T-cell (primary cell): ENCODE measurements at places on chromosomes 7 and 10.

DNA sequence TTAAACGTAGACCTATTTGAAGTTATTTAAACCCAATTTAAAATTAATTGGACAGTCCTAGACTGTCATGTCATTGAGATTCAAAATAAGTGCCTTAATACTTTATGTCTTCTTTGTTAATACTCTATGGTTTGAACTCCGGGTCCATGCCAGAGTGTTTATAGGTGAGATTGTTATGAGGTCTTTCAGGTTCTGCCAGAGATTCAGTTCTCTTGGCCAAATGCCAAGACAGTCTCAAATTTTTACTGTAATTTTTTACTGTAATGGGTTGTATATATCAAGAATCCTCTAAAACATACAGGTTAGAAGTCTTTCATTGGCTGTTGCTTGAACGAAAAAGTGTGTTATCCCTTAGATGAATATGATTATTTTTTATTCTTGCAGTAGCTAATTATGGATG lies 3.9 kb downstream of the ADD3 start:
- no peak for DNase-seq
- H3K27me3 ChIP-seq, result no peaks in the 10 kb centered on the region
- no peaks in the 10 kb centered on the region for H3K36me3 ChIP-seq
- H3K4me1 ChIP-seq, result peaks cover 59% of the 10 kb centered on the region
- H3K27ac ChIP-seq, result peak overlapping the region; percentile 61

DNA sequence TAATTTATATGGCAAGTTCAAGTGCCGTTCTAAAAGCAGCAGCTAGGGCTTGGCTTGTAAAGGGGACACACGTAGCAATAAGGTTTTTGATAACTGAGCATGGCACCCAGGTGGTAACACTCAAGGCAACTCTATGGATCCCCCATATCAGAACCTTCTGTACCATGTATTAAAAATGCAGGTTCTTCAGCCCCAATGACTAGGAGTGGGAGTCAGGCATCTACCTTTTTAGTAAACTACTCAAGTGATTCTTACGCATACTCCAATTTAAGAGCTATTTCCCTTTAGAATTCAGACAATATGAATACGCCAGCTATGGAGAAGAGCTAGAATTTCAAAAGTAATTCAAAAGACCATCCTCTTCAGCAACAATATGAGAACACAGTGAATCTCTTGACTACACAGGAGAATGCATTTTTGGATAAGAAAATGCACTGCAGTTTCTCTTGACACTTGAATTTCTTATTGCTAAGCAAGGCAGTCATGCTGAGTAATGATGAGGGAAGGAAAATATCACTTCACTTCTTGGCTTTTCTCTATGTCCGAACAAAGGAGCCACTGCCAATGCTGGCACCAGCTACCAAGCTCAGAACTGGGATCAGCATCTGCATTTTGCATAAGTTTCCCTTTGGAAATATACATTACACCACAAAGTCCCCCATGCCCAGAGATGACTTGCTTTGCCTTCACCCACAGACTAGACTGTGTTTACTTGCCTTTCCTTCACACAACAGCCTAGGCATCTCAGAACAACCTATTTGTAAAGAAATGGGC lies 53.5 kb downstream of the ABLIM1 start:
- H3K4me1 ChIP-seq, result no peaks in the 10 kb centered on the region
- H3K36me3 ChIP-seq, result no peaks in the 10 kb centered on the region
- H3K27ac ChIP-seq, result no peak overlapping the region

DNA sequence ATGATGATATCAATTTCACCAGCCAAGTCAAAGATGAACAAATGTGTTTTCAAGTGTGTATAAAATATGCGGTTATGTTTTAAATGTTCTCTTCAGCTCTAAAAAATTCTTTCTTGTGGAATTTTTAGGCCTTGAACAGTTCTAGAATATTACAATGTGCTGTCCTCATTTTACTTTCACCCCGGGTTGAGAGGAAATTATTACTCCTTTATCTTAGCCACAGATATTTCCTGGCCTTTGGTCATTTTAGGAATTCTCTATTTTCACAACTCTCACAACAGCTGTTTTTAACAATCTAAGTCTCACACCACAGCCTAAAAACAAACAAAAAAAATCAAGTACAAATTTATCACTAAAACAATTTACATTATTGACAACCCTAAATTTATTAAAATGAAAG lies 112.2 kb upstream of the HGF start:
- DNase-seq, result no peak
- no peak overlapping the region for H3K27ac ChIP-seq
- no peaks in the 10 kb centered on the region for H3K27me3 ChIP-seq
- H3K36me3 ChIP-seq, result no peaks in the 10 kb centered on the region
- H3K4me1 ChIP-seq, result peaks cover 3% of the 10 kb centered on the region
- H3K4me3 ChIP-seq, result no peak overlapping the region

DNA sequence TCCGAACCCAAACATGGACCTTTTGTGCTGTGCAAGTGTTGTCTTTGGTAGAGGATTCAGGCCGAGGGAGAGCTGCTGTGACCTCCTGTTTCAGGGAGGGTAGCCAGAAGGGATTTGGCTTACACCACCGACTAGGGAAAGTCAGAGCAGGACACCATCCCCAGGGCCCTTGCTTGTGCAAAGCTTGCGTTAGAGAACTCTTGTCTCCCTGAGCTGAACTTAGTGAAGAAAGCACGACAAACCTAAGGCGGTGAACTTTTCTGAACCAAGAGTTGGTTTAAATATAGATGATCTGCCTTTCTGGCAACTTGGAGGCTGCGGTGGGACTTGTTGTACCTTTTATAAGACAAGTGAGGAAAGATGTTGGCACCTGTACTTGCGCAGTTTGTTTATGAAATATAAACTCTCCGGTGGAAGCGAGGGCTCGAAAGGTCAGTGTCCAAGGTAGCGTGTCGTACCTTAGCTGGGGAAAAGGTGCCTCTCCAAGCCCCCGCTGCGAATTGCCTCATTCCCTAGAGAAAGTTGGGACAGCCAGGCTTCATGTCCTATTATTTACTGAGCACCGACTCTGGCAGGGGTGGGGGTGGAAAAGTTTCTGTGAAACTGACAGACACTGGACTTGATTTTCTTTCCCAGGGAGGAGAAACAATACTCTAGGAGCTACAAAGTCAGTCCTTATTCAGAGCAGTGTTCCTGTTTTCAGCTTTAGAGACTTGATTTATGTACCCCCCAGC lies 31.6 kb downstream of the WBP1L start:
- no peak for DNase-seq
- no peak overlapping the region for H3K4me3 ChIP-seq
- H3K36me3 ChIP-seq, result peaks cover 3% of the 10 kb centered on the region
- H3K27me3 ChIP-seq, result no peaks in the 10 kb centered on the region

DNA sequence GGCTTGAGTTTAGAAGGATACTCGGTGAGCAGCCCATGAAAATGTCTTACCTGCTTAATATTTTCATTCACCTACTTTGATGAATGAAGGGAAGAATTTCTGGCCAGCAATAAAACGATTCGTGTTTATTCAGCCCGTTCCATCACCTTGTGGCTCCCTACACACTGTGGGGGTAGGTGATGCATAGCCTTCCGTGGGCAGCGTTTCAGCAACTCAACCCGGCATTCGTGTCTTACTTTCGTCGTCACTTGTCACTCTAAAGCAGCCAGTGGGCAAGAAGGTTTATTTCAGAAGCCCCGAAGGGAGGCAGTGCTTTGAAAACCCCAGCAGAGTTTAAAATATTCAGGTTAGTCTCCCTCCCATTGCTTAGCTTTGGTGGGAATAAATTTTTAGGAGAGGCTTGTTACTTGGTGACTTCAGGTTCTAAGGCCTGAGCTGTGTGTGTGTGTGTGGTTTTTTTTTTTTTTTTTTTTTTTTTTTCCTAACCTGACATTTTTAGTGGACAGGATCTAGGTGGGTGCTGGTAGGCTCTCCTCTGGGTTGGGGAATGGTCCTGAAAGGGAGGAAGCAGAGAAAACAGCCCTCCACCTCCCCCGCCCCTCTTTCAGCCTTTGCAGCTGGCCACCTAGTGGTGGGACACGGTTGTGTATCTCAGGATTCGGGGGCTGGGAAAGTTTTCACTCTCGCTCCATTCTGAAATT lies 1.8 kb downstream of the GRK5 start:
- H3K27me3 ChIP-seq, result no peaks in the 10 kb centered on the region
- DNase-seq, result peak; percentile 38
- peak overlapping the region; percentile 65 for H3K4me3 ChIP-seq
- peak overlapping the region; percentile 58 for H3K27ac ChIP-seq
- no peaks in the 10 kb centered on the region for H3K36me3 ChIP-seq

DNA sequence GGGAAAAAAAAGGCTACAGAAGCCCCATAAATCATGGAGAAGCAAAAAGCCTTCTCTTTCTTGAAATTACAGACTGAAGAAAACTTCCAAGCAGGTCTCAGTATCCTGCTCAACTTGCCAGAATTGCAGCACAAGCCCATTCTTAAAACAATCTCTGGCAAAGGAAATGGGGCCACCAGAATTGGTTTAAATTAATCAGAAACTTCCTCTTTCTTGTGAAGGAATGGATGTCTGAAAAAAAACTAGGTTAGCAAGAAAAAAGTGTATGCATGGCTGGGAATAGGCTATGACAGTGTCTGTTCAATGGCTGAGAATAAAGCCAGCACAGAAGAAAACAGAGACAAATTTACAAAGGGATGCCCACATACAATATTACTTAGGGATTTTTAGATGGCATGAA lies 59.1 kb downstream of the TFEC start:
- no peak for DNase-seq
- H3K36me3 ChIP-seq, result no peaks in the 10 kb centered on the region
- no peaks in the 10 kb centered on the region for H3K27me3 ChIP-seq

- no peak for DNase-seq
- peak overlapping the region; percentile 89 for H3K27ac ChIP-seq
- H3K27me3 ChIP-seq, result peaks cover 3% of the 10 kb centered on the region
- no peaks in the 10 kb centered on the region for H3K36me3 ChIP-seq
- H3K4me3 ChIP-seq, result peak overlapping the region; percentile 94
These were observed 393 bp upstream of the DNAJC1 start for GRCh38 chr10:22003964-22004281.

GRCh38 chr7:41694495-41694894 lies 8.4 kb downstream of the INHBA start:
- no peaks in the 10 kb centered on the region for H3K36me3 ChIP-seq
- DNase-seq, result no peak
- no peak overlapping the region for H3K4me3 ChIP-seq
- no peaks in the 10 kb centered on the region for H3K4me1 ChIP-seq

DNA sequence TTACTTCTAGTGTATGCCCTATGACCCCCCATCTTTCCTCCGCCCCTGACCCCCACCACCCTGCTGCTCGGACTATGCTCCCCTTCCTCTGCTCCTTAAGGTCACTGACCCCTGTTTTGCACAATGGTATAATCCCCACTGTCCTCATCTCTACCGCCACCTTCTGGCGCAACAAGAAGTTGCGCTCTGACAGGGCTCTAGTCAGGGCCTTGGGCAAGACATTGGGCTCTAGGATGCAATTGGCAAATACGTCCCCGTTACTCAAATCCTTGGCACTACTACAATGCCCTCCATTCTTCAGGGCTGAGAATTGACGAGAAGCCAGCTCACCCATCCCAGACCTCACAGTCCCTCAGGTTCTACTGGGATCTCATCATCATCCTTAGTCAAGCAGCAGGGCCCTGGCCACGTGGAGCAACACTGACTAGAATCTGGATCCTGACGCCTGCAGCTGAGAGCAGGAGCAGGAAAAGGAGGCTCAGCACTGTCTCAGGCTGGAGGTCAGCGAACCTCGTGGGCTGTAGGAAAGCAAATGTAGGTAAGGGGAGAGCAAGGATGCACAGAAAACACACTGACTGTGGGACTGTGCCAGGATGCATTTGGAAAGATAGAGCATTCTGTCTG lies 10.6 kb downstream of the LRIT2 start:
- no peak for DNase-seq
- H3K4me1 ChIP-seq, result no peaks in the 10 kb centered on the region
- H3K27ac ChIP-seq, result no peak overlapping the region
- no peaks in the 10 kb centered on the region for H3K36me3 ChIP-seq

DNA sequence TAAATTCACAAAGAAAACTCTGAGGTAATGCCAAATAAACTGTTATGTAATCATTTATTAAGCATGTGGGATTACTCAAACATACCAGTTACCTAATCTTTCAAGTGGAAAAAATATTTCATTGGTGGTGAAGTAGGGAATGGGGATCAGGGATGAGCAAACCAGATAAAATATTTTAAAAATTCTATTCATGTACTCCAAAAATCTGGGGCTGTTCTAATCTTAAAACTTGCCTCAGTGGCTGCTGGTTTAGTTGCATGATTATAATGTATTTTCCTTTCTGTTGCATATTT lies 19.5 kb downstream of the LMOD2 start:
- no peak overlapping the region for H3K4me3 ChIP-seq
- H3K4me1 ChIP-seq, result no peaks in the 10 kb centered on the region
- H3K27ac ChIP-seq, result no peak overlapping the region
- H3K36me3 ChIP-seq, result no peaks in the 10 kb centered on the region
- no peaks in the 10 kb centered on the region for H3K27me3 ChIP-seq

DNA sequence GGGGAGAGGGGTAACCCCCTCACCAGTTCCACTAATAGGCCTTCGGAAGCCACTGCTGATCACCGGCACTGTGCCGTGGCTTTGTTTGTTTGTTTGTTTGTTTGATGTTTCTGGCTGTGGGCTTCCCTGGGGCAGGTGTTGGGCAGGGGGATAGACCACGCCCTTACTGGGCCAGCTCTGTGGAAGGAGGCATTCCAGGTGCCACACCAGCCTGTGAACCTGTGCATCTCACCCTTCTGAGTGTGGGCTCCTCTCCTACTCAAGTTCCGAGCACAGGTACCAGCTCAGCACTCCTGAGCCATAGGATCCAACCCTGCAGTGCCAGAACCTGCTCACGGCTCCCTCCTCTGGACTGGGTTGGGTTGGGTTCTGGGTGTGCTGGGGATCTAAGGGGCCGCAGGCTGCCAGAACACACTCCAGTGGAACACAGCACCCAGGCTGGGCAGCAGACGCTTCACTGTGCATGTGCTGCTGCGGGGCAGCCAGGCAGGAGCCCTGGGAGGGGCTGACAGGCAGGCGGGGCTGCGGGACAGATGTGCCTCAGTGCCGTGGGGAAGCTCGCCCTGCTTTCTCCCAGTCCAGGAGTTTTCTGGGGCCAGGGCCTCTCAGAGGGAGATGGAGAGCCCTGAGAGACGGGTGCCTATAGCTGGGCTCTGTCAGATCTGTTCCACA lies 1053.9 kb downstream of the CNTNAP2 start:
- no peaks in the 10 kb centered on the region for H3K27me3 ChIP-seq
- no peak overlapping the region for H3K4me3 ChIP-seq

- no peak overlapping the region for H3K4me3 ChIP-seq
- no peak overlapping the region for H3K27ac ChIP-seq
- H3K36me3 ChIP-seq, result no peaks in the 10 kb centered on the region
- DNase-seq, result no peak
- H3K4me1 ChIP-seq, result peaks cover 30% of the 10 kb centered on the region
These were observed 75.0 kb downstream of the LANCL2 start for GRCh38 chr7:55440040-55440690.

DNA sequence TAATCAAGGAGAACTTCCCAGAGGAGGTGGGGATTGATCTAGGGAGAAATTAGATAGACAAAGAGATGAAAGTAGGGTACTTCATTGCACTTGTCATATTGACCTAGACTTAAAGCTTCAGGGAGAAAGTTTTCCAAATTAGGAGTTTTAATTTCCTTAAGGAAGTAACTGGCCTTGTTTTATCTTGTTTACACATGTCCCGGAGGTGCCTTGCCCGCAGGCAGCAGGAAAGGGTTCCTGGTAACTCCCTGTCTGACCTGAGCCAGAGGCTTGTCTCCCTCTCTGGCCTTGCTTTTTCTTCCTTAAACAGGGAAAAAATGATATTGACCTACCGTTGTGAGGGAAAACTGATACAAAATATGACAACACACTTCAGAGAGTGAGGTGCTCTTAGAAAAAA lies 181.6 kb downstream of the EVX1 start:
- no peaks in the 10 kb centered on the region for H3K4me1 ChIP-seq
- H3K27me3 ChIP-seq, result no peaks in the 10 kb centered on the region
- no peak overlapping the region for H3K27ac ChIP-seq
- H3K36me3 ChIP-seq, result no peaks in the 10 kb centered on the region
- DNase-seq, result no peak
